ENCODE measurements at places on chromosomes 13 and 19. TPM values are rescaled to one million over a fixed set of nuclear protein-coding genes. Genes with fewer than 3 reads are reported as not detected.

SERPINE3 gene
- not detected for total RNA-seq

ARL11 gene
- total RNA-seq, result 0.21 TPM

TIMM13 gene
- 76.7 TPM for total RNA-seq

BCL3 gene
- 12.4 TPM for total RNA-seq

CABP5 gene
- total RNA-seq, result not detected

SMIM44 gene
- total RNA-seq, result not detected

DLL3 gene
- total RNA-seq, result 11.7 TPM

MYO16 gene
- 0.15 TPM for total RNA-seq

SLC8A2 gene
- total RNA-seq, result 4.6 TPM

C19orf67 gene
- 3.6 TPM for total RNA-seq

FXYD1 gene
- 154 TPM for total RNA-seq

DCLK1 gene
- total RNA-seq, result 0.04 TPM

ING1 gene
- total RNA-seq, result 28.6 TPM

ZNF296 gene
- 3.4 TPM for total RNA-seq

FFAR1 gene
- total RNA-seq, result not detected

MEDAG gene
- total RNA-seq, result 0.35 TPM

HNRNPL gene
- total RNA-seq, result 326 TPM

FBN3 gene
- 6.6 TPM for total RNA-seq

LPAR6 gene
- 0.45 TPM for total RNA-seq

LILRA1 gene
- total RNA-seq, result not detected

PIN1 gene
- 221 TPM for total RNA-seq

MISP gene
- total RNA-seq, result 0.18 TPM

KCNK6 gene
- 1.5 TPM for total RNA-seq

FFAR2 gene
- not detected for total RNA-seq

TSSK6 gene
- 11.9 TPM for total RNA-seq

MBD3L2 gene
- not detected for total RNA-seq

CRX gene
- 0.15 TPM for total RNA-seq

ZNF723 gene
- total RNA-seq, result not detected
